RPMI7951 (cell line): ENCODE measurements at places on chromosomes 6 and 20.
A peak's percentile ranks its signal among the peaks of the same experiment; 100 is the strongest.

GRCh38 chr6:139965393-139965792 lies 590.9 kb upstream of the CITED2 start:
- DNase-seq: no peak

- DNase-seq: no peak
Observed at GRCh38 chr20:13984211-13984610, 6.2 kb downstream of the SEL1L2 start.

DNA sequence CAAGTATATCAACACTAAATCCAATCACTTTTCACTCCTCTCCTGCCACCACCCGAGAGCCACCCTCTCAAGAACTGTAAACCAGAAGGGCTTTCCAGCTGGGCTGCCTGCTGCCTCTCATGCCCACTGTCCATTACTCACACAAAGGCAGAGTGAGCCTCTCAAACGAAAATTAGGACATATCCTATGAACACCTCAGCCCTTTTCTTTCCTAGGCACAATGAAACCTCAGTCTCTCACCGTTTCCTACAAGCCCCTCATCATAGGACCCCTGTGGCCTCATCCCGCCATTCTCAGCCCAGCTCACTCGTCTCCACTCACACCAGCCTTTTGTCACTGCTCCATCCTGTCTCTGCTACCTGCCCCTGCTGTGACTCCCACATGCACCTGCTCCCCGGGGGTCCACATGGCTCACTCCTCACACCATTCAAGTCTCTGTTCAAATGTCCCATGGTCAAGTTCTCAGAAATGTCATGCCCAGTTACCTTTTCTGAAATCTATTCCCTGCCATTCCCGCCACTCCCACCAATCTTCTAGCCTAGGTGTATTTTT lies 7.4 kb downstream of the HLA-F start:
- DNase-seq: no peak

- DNase-seq: no peak
Observed at GRCh38 chr6:138157986-138158638, 3.6 kb upstream of the ARFGEF3 start.

DNA sequence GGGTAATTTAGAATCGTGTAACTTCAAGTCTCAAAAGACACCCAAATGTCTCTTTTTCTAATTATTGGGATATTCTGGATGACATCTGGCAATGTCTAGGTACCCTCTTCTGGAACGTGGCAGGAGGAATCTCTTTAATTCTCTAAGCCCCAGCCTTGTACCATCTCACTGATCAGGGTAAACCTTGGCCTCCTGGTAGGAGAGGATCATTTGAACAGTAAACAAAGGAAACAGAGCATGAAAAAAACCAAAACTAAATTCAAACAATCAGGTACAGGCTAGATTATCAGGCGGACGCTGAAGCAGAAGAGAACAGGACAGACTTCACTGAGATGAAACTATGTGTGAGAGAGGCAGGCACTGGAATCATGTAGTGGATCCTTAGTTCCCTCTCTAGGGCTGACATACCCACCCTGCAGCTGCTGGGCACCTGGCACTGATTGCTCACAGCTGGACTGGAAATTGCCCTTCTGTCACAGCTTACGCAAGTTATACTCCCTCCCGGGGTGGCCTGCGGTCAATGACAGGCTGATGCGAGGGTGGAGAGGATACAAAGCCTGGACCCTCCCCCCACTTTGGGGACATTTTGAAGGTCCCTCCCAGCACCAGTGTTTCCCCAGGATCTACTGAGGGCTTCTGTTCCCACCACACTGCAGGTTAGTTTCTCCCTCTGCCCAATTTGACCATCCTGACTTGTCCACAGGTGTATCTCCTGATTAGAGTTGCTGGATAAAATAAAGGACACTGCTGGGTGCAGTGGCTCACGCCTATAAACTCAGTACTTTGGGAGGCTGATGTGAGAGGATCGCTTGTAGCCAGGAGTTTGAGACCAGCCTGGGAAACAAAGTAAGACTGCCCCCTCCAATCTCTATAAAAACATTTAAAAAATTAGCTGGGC lies 20.6 kb upstream of the ZBTB24 start:
- DNase-seq: no peak

DNA sequence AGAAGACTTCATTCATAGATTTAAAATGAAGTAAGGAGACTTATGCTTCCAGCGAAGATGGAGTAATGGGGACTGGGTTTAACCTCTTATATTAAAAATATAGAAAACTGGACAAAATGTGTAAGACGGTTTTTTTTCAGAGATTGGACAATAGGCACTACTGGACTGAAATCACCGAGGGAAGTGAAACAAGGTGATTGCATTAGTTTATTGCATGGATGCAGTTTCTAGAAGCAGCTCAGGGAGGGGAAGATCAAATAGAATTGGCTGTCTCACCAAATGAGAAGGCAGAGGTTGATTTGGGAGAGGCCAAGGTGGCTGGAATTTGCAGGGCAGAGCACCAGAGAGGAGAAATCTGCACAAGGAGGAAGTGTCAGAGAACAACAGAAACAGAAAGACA lies 162.6 kb downstream of the DNAH8 start:
- no peak for DNase-seq

DNA sequence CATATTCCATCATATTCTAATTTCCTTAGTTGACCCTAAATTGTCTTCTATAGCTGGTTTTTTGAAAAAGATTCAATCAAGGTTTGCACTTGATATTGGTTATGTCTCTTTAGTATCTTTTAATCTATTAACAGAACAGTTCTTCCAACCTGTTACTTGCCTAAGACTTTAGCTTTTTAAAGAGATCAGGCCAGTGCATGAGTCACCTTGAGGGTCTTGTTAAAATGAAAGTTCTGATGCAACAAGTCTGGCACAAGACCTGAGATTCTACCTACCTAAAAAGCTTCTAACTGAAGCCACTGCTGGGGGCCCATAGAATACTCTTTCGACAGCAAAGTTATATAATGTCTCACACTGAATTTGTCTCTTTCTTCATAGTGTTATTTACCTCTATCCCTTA lies 3.2 kb downstream of the USP45 start:
- DNase-seq: no peak

GRCh38 chr20:52457826-52458225 lies 266.2 kb upstream of the ZFP64 start:
- DNase-seq: peak; percentile 16

GRCh38 chr20:54123587-54124180 lies 50.1 kb downstream of the CYP24A1 start:
- peak; percentile 100 for DNase-seq

- peak; percentile 89 for DNase-seq
Observed at GRCh38 chr6:129744201-129744879, 34.4 kb upstream of the ARHGAP18 start.

GRCh38 chr6:168083514-168083885 lies 4.5 kb upstream of the FRMD1 start:
- DNase-seq: no peak

DNA sequence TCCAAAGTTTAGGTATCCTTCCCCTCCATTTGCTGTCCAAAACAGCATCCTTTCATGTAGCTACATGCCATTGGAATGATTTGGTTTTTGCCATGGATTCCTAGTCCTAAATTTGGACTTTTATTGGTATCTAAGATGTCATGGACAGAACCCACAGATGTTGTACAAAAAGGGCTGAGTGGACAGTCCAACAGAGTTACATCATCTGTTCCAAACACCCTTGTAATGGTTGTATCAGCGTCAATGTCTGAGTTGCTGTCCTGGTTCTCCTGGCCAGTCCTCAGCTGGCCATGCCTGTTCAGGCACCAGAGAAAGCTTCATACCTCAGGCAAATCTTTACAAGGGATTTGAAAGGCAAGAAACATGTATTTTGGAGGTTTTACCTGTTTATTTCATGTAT lies 191.3 kb downstream of the ESR1 start:
- DNase-seq: no peak

- no peak for DNase-seq
Observed at GRCh38 chr6:33166811-33167210, 25.5 kb downstream of the COL11A2 start.

DNA sequence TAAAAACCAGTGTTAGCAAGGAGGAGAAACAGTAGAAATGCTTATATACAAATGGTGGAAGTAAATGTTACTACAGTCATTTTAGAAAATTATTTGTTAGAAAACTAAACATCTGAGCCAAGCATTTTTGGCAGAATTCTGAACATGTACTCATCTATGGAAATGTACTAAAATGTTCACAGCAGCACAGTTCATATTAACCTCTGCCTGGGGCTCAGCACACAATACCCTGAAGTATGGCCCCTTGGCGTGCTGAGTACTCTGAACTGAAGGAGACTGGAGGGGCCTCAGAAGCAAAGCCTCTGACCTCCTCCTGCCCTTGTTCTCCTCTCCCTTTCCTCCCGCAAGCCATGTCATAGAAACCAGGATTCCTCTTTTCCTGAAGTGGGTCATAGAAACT lies 66.2 kb upstream of the RALGAPA2 start:
- DNase-seq: no peak

GRCh38 chr6:44003345-44004061 lies 123.7 kb downstream of the MRPL14 start:
- no peak for DNase-seq

DNA sequence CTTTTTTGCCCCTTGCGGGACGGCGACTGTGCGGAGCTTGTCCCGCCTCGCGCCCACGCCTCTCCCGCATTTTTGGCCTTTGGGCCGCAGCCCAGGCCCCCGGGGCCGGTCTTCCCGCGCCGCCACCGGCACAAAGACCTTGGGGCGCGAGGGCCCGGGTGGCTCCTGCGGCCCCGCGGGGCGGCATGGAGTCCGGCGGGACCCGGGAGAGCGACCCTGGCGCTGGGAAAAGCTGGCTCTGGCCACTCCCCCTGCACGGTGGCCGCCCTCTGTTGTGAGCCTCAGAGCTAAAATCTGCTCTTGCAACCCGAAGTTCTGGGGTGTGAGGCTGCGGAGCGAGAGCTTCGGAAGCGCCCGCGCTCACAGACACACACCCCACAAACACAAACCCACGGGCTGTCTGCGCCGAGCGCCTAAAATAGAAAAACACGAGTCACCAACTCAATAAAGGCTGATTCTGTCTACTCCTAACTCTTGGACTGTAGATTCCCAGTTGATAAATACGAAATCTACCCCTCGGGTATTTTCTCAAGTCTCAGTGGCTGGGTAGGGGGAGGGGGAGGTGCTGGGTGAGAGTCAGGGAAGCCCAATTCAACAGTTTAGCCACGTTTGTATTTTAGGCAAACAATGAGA lies 496 bp upstream of the BEND3 start:
- DNase-seq: peak; percentile 34

DNA sequence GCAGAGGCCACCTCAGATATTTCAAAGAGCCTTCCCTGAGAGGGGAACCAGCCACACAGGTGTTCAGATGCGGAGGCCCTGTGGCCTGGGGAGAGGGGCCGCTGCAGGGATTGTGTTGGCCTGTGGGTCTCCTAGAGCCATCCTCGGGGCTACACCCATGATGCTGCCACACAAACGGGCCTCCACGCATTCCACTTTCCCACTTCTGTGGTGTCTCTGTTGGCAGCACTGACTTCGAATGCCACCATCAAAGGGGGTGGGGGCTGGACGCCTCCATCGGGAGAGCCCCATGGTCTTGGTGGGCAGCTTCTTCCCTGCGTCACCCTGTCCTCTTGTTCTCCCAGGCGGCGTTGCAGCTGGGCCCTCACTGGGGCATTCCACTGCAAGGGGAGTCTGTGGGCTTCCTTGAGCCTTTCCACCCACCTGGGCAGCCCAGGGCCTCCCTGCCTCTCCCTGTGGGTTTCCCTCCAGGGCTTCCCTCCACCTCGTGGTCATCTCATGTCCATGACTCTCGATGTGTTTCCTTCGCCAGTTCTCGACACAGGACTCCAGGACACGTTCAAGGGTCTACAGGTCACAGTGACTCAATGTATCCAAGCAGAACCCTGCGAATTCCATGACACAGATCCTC lies 145.5 kb downstream of the ERMARD start:
- no peak for DNase-seq

DNA sequence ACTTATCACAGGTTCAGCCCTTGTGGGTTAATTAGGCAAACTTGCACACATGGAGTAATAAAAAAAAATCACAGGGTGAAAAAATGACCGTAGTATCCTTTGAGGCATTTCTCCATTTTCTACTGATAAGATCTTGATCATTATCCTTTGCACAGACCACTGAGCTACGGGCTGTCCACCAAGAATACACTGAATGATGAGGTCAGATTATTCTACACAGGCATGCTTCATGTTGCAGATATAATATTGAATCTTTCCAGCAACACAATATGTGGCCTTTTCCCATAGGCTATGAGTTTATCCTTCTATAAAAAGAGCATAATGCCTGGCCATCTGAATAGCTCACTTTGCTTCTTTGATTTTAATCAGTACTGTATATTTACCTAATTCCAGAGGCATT lies 168.9 kb downstream of the FRK start:
- peak; percentile 79 for DNase-seq

DNA sequence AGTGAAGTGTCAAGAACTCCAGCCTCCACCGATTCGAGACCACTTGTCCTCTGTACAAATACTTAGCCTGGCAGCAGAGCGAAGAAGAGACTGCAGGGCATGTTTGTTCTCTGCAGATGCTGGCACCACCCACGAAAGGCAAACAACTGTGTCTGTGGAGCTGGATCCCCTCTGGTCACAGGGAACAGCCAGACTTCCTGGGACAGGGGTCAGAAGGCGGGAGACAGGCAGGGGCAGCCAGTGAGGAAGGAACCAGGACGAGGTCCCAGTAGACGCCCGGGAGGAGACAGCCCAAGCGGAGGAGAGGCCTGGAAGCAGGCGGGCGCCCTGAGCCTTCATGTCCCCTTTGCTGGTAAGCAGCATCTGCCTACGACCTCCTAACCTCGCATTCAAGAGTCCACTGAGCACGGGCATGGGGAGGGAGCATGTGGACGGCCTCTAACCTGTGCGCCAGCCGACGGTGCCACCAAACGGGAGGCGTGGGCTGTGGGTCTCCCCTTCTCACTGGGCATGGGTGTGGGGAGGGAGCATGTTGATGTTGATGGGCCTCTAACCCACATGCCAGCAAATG lies 265.5 kb downstream of the DLL1 start:
- DNase-seq: no peak

DNA sequence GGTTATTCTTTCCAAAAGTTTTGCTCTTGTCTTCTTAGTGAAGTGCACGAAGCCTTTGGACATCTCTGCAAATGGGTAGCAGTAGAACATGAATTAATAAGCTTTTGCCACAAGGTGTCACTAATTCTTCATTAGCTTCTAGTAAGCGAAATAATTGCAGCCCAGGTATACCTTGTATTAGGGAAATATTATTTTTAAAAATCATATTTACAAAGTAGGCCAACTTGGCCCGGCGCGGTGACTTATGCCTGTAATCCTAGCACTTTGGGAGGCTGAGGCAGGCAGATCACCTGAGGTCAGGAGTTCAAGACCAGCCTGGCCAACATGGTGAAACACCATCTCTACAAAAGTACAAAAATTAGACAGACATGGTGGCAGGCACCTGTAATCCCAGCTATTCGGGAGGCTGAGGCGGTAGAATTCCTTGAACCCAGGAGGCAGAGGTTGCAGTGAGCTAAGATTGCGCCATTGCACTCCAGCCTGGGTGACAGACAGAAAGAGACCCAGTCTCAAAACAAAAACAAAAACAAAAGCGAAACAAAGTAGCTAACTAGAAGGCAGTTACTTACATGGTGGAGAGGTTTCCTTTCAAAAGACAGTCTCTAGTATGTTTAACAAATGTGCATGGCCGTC lies 8.8 kb upstream of the RSPH3 start:
- DNase-seq: peak; percentile 15

DNA sequence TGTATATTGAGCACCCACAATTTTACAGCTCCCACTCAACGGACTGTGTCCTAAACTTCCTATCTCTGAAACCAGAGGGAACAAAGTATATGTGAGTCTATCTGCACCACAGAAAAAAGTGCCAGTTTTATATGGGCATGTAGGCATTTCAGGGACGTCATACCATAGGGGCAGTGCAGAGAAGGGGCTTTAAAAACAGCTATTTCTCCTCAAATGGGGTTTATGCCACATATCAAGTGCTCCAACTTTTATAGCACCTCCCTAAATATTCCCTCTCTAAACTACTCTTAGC lies 28.9 kb upstream of the ASF1A start:
- no peak for DNase-seq

- no peak for DNase-seq
Observed at GRCh38 chr6:31965700-31966099, 6.2 kb downstream of the DXO start.
